ENCODE measurements at places on chromosomes 1 and 21.
A peak's percentile ranks its signal among the peaks of the same experiment; 100 is the strongest.

DNA sequence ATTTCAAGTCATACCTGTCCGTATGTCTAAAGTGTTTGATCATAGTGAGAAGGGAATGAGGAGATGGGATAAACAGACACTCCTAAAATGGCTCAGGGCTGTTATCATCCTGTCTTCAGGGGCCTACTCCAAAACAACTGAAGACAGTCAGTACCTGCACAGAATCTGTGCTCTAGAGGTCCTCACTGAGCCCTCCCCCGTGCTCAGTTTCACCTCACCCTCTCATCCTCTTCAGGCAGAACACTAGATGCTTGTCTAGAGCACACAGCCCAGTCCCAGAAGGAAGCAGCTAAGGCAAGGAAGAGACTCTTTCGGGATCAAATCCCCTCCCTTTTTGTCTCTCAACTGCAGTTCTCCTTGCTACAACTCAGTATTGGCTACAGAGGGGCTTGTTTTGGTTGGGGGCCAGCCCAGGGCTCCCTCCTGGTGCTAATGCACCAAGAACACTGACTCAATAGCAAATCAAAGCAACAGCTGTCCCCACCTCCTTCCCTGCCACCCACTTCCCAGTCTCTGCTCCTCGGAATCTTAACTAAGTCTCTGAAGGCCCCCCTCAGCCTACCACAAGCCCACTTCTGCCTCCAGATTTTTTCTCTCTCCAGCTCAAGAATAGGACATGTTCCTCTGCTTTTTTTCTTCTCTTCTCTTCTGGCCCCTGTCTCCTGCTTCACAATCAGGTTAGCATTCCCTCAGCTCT is 10.1 kb downstream of the CADM3 start:
- DNase-seq, result no peak

DNA sequence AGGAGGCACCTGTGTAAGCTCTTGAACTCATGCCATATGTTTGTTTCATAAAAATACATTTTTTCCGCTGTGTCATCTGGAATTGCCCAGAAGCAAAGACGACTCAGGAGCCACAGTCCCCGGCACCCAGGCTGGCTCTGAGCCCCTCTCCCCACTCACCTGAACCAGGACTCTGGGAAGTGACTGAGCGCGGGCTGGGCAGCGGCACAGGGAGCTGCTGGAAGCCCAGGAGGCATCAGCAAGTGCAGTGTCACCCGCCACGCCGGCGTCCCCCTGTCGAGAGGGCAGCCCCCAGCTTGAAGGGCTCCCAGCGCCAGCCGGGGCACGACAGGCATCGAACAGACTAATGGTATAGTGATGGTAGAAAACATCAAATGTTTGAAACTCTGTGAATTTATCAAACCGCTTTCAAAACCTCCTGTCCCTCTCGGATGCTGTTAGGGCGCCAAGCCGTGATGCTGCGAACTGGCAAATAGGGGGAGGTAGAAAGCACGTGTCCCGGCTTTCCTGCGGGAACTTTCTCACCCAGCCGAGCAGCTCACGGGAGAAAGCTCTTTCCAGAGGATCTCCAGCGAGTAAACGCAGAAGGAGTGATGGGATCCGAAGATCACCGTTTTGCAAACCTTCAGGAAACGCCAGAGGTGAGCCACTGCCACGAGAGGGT is 57.8 kb upstream of the COL18A1 start:
- peak; percentile 45 for DNase-seq

DNA sequence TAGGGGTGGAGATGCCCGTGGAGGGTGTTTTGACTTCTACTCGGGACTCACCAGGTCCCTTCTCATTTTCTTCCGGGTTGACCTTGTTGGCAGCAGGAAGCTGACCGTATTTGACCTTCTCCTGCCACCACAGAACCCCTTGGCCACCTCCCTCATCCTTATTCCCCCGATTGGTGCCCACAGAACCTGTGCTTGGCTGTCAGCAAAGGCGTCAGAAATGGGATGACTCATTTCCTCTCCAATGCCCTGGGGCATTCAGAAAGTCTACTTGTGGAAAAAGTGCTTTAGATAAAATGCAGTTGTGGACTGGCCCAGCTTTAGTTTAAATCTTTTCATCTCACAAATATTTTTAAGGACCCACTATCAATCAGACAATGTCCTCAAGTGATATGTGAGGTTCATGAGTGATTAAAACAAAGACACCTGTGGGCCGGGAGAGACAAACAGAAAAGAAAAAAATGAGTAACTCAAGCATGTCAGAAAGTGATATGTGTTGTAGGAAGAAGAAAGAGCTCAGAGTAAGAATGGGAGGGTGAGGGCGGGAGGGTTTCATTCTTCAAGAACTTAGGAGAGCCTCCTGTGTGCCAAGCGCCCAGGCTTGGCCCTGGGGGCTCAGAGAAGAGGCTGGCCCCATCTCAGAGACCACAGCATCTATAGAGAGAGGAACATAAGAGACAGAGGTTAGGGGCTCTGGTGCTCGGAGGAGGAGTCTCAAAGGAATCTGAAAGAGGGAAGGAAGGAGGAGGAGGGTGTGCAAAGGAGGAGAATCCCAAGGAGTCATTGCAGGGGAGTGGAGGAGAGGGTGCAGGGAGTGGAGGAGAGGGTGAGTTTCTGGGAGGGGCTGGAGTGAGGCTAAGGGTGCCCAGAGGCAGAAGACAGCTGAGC is 221.6 kb upstream of the VAMP3 start:
- DNase-seq, result no peak

GRCh38 chr1:233257786-233258185 is 37.7 kb downstream of the PCNX2 start:
- DNase-seq, result no peak

DNA sequence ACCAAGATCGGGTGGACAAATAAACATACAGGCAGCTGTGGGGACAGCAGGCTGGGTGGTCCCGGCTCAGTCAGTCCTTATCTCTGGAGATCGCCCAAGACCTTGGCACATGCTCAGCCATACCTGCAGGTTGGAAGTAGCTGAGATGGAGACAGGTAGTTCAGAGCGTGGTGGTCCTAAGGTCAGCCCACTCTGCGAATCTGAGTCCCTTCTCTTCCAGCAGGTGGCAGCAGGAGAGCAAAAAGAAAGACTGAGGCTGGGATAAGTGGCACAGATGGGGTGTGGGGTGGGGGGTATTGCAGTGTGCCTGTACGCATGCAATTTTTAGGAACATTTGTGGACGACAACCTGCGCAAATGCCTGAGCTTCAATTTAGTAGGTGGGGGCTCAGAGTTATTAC is 104.9 kb downstream of the TENT5C start:
- DNase-seq, result no peak

DNA sequence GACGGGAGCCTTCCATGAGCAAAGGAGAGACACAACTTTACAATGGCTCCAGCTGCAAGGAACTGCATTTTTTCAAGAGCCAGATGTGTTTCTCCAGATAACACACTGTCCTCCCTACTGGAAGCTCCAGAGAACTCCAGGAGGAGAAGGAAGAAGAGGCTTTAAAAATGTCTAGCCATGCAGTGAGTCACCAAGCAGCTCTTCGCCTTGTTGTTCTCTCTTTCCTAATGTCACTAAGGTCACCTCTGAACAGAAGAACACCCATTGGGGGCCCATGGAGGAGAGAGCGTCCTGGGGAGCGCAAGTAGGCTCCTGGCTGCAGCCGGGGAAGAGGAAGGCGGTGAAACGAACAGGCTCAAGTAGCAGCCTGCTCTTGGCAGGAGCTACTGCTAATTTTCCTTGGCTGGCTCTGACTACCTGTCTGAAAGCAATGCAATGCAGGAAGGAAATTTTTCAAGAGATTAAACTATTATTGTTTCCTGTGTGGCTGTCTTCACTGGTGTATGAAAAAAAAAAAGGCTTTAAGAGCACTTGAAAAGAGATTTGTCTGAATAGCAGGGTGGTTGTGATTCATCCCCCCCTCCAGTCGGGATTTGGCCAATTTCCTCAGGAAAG is 321.9 kb downstream of the SETD4 start:
- DNase-seq, result no peak

GRCh38 chr1:204721373-204722055 is 36.0 kb upstream of the LRRN2 start:
- no peak for DNase-seq

DNA sequence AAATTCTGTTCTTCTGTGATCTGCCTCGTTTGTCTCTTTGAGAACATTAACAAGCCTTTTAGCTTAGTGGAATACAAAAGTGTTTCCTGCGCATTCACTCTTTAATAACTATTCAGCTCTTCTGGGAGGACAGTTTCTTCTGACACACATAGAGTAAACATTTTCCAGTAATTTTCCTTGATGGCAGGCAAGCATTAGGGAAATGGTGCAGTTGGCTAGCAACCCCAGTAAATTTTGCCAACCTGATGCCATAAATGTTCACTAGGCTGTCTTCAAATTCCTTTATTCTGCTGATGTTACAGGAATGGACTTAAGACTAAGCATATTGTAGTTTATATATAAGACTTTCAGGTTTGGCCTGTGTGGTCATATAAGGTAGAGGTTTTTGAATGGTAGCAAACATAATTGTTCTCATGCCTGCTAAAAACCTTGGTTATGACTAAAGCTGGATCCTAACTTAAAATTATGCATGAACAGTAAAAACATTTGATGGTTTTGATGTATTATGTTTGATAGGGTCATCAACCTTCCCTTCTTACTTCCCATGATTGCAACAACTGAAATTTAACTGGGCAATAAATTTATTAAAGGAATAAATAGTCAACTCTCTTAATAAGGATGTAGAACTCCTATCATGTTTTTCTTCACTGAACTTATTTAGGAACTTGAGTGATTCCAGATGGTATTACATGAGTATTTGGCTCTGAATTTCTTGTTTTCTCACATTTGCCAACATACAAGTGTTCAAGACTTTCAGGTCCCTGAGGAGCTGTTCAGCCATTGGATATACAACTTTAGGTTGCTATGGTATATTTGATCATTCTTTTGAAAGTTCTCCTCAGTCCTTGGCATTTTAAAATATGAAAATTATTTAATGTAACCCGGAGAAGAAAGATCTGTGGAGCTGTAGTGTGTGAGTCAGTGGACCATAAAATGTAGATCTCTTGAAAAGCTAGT is 223.4 kb downstream of the FMN2 start:
- no peak for DNase-seq

DNA sequence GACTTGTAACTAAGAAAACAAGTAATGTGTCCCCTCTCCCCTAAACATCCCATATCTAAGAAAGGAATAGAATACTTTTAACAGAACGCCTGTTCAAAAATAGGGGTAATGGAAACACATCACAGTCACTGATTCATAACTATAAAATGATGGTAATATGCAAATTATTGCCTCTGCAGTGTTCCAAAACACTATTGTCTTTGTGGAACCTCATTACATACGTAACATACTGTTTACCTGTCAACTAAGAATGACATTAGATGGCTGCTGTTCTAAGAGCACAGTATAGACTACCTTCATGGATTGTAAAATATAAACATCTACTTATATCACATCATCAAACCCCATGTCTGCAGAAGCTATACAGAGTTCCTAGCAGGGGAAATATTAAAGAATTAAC is 3.4 kb upstream of the BCL2L15 start:
- no peak for DNase-seq

DNA sequence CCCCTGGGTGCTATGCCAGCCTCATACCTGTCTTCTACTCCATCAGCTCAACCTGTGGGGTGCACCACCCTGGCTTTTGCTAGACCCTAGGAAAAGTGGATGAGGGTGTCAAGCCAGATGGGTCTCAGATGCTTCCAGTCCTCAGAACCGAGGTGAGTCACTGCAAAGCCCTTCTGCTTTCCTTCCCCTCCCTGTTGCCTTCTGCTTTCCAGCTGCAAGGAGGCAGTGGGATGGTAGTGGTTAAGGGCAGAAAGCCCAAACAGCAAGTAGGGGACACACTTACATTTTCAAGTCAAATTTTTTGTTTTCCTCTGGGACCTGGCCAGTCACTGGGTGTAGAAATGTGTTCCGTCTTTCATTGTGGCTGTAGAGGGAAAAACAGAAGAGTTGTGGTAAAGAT is 60.7 kb upstream of the GOLT1A start:
- no peak for DNase-seq

DNA sequence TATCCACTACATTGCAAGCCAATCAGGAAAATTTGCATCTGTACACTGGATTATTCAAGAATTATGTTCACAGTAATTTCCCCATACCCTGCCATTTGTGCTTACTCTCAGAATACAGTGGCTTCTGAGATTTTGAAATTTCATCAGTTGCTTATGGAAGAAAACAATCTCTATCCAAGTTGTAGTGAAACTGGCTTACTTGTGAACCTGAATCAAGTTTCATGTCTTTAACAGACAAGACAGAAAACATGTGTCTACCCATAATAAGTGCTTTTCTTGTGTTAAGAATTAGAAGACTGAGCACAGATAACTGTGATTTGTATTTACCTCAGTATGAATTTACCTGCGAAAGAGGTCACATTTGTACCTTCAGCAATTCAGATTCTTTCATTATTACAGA is 672.7 kb upstream of the ADGRL2 start:
- no peak for DNase-seq

- DNase-seq, result no peak
Measured at GRCh38 chr1:220901881-220902280, 22.6 kb downstream of the HLX start.

DNA sequence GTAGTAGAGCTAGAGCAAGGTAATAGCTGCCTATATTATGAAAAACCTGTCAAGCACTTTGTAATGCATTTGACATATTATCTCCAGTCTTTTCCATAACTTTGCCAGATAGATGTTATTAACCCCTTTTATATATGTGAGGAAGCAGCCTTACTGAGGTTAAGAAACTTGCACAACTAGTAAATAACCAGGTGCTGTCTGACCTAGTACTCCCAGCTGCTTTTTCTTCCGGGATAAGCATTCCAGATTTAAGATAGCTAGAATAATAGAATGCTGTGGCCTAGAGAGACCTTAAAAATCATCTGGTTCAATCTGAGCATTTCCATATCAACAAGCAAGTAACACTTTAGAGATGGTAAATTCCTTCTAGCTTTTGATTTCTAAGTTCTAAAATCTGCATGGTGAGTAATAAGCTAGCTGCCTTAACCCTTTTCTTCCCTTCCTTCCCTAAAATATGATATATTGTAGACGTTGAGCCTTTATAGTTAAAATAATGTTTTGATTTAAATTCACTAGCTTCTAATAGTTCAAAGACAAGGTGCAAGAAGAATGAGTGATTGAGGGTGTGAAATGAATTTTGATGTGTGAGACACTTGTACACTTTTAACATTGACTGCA is 1.8 kb downstream of the SH3GLB1 start:
- DNase-seq, result peak; percentile 16

DNA sequence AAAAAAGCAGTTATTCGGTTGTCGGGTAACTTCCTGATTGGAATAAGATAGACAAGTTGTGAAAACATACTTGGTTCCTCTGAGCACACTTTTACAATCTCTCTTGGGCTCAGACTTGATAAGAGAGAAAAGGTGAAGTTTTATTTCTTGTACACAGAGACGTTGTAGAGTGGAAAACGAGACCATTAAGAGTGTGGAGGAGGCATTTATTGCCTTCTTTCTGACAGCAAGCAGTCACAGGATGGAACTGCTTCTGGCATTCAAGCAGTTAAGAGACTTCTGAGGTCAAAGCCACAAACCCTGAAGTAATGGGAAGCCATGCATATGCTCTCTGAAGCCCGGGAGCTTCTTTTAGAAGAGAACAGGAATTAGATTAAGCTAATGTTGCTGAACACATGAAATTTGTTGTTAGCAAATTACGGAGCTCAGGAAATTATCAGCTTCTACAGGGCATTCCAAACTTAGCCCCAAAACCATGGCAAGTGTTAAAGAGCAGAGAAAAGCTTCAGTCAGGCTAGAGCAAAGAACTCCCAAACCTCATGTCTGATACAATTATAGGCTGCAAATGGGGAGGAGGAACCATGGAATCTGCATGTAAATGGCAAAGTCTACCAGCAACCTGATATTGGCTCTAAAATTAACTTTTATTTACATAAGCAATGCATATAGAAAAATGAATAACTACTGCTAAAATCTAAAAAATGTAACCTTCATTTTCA is 26.0 kb downstream of the S1PR1 start:
- DNase-seq, result no peak

Measured in T47D (cell line).